ENCODE measurements at places on chromosomes 16 and 17.
A peak's percentile ranks its signal among the peaks of the same experiment; 100 is the strongest.

GRCh38 chr16:69890892-69891282, 60.2 kb upstream of the CLEC18A start:
- no peak for DNase-seq

- DNase-seq = peak; percentile 5
Observed at GRCh38 chr16:57892447-57893096, 78.4 kb downstream of the CNGB1 start.

GRCh38 chr16:87490096-87490798, 2.6 kb downstream of the ZCCHC14 start:
- no peak for DNase-seq

DNA sequence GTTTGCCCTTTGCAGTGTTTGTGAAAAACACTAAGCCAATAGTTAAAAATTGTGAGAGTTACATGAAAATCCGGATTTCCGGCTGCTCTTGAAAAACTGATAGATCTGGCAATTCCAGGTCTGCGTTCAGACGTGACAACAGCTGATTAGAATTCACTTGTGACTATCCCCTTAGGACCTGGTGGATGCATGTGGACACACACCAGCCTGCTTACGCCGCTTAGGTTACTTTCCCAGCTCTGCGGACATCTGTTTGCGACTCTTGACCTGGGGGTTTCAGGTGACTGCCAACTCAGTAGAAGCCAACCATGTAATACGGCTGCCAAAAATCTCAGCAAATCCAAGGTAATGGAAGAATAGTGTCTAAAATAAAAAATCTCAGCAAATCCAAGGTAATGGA, 24.3 kb downstream of the VPS53 start:
- no peak for DNase-seq

DNA sequence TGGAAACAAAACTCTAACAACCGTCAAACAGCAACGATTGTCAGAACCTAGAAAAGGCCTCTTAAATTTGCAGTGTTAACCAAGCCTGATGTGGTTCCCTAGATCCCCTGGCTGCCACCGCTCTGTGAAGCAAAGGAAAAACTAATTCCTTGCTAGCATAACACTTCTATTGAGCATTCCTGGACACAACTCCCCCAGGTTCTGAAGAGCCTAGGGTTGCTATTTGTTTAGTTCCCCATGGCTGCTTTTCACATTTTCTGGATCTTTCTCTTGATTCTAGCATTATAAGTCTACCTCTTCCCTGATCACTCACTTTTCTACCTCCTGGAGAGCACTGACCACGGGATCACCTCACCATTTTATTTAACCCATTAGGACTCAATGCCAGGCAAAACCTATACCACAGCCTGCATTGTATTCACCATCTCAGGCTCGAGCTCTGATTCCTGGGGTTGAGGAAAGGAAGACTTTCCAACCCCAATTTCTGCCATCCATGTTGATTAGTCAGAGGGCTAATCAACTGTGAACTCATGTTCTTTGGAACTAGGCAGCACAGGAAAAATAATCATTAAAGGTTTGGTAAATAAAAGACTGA, 692 bp upstream of the KCNJ16 start:
- DNase-seq = no peak

DNA sequence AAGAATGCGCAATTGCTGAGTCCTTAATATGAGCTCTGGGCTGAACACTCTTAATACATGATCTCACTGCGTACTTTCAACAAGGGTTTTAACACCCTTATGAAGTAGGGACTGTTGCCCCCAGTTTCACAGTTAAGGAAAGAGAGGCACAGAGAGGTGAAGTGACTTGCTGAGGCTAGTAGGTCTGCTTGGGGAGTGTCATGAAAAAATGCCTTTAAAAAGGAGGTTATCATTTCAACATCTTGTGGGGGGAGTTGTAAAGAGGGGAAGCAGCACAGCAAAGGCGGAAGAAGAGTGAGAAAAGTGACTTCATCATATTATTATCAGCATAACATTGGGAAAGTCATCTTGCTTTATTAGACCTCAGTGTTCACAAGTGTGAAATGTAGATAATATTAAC, 2.1 kb downstream of the CCL4L2 start:
- no peak for DNase-seq

- peak; percentile 20 for DNase-seq
Observed at GRCh38 chr17:1882836-1883235, 53.0 kb downstream of the RPA1 start.

GRCh38 chr17:50661795-50662391, 27.2 kb downstream of the ABCC3 start:
- no peak for DNase-seq

DNA sequence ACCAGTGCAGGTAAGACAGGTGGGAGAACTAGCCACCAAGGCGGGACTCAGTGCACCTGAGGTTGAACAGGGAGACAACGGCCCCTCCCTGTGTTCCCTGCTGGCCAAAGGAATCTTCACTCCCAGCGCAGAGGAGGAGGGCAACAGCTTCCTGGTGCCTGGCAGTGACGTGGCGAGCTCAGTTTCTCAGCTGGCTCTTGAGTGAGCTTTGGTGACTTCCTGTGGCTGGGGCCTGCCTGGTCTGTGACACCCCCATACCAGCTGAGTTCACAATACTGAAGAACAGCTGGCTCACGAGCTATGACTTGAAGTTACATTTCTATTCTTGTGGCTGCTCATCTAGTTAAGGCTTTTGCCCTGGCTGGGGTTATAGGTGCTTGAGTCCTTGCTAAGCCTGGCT, 26.1 kb downstream of the WNT9B start:
- DNase-seq = no peak

DNA sequence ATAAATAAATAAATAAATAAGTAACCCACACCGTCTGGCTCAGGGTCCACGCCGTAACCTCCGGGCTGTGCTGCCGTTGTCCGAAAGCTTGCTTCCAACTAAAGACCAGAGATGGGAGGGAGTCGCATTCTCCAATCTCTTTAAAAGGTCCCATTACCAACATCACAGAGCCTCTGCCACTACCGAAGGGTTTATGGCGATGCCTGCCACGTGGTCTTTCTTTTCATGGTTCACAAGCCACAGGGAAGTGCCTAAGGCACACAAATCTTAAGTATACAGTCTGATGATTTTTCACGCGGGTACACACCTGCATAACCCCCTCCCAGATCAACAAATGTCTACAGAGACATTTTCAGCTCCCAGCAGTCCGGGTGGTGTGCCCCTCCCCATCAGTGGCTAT, 1.4 kb downstream of the COTL1 start:
- no peak for DNase-seq

- no peak for DNase-seq
Observed at GRCh38 chr16:69559164-69559563, 6.6 kb upstream of the NFAT5 start.

DNA sequence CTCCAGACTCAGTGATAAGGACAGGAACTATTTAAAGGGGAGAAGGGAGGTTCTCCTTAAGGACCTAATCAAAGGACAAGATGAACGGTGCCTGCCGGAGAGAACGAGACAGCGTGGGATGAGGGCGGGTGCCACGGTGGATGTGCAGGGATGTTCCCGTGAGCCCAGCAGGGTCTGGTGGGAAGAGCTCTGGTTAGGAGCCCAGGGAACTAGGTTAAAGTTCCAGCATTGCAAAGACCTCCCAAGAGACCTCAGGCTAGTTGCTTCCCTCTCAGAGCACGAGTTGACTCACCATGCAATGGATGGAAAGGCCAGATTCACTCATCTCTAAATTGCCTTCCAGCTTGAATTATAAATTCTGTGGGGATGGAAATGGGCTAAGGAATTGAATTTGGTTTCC, 14.7 kb downstream of the CCR7 start:
- no peak for DNase-seq
